ENCODE measurements at places on chromosomes 7 and 10.

GRCh38 chr7:130960208-130960988 is 226.4 kb upstream of the KLF14 start:
- no peak for DNase-seq

- no peak for DNase-seq
Observed at GRCh38 chr7:112298543-112299100, 92.1 kb downstream of the ZNF277 start.

DNA sequence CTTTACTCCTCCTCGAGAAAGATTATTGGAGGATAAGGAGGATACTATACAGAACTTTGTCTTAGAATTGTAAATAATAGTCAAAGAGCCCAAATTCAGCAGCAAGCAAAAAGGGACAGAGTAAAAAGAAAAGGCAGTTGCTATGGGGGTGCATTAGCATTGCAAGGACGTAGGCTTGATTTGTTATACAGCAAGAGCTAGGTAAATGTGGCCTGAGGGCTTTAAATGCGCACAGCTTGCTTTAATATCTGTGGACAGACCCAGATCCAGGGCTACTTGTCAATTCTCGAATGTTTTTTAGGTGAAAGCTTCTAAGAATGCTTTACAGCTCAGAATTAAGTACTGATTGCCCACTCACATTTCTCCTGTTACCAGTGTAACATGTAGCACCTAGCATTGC is 58.5 kb downstream of the CELF2 start:
- DNase-seq, result no peak

GRCh38 chr10:114470956-114471905 is 66.9 kb upstream of the AFAP1L2 start:
- DNase-seq, result peak; percentile 74

GRCh38 chr7:34296663-34297062 is 361.4 kb upstream of the NPSR1 start:
- DNase-seq, result no peak

DNA sequence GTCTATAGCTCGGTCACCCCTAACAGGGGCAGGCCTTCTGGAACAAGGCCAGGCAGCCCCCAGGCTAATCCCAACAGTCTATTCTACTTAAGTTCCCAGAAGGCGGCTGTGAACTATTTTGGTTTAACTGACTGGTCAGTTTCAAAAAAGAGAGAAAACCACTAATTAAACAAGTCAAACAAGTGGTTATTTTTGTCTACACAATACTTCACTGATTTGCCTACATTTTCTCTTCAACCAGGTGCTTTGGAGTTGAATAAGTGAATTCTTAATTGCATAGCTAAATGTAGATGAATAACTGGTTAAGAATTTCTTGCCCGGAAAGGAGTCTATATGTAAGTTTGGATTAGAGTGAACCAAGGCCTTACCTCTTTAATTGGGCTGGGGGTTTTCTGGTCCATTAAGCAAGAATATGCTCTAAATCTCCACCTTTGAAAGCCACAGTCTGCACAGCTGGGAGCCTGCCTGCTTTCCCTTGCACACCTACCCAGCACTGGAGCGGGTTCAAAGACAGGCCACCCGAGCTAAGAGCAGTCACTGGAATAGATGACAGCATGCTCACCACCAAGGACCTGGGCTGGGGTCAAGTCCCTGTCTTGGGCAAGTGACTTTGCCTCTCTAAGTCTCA is 70.4 kb downstream of the TBXAS1 start:
- DNase-seq, result no peak

GRCh38 chr10:132401401-132402118 is 4.6 kb downstream of the PWWP2B start:
- DNase-seq, result peak; percentile 39

GRCh38 chr7:154767142-154767541 is 235.8 kb downstream of the PAXIP1 start:
- no peak for DNase-seq

DNA sequence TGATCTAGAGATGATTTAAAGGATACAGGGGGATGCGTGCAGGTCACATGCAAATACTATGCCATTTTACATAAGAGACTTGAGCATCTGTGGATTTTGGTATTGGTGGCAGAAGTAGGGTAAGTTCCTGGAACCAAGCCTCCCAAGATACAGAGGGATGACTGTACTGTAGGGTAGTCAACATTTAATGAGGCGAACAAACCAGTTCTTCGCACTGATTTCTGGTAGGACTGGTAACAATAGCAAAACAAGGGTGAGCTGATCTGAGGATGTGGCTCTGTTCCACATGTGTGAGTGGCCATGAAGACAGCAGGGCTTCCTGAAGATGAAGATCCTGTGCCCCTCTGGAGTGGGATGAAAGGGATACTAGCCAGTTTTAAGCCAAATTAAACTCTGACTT is 36.3 kb downstream of the MKX start:
- no peak for DNase-seq

GRCh38 chr7:82443547-82444219 is at the start of gene CACNA2D1:
TSS of gene CACNA2D1 (minus strand) at chr7:82443777.
- peak; percentile 86 for DNase-seq

- DNase-seq, result no peak
Observed at GRCh38 chr10:11145495-11145855, 127.8 kb downstream of the CELF2 start.

DNA sequence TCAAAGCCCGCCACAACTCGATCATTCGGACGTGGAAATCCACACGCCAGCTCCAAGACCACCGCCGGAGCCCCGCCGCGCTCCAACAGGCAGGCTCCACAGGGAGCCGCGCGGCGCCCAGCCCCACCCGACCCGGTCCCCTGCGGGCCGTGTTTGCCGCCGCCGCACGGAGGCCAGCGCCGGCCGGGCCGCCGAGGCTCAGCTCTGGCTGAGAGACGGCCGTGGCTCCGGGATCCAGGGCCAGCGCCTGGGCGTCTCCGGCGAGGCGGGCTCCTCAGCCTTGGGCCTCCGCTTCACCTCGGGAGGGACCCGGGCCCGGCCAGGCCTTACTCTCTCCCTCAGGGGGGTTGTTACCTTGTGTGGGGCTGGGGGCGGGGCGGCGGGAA is 333 bp downstream of the SMNDC1 start:
- no peak for DNase-seq

DNA sequence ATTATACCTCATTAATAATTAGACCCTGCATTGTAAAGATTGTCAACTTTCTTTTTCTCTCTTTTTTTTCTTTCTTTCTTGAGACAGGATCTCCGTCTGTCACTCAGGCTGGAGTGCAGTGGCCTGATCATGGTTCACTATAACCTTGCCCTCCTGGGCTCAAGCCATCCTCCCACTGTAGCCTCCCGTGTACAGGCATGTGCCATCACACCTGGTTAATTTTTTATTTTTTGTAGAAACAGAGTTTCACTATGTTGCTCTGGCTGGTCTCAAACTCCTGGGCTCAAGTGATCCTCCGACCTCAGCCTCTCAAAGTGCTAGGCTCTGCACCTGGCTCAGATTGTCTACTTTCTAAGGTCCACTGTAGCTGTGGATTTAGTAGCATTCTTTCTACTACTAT is 50.7 kb downstream of the MDFIC start:
- DNase-seq, result no peak

DNA sequence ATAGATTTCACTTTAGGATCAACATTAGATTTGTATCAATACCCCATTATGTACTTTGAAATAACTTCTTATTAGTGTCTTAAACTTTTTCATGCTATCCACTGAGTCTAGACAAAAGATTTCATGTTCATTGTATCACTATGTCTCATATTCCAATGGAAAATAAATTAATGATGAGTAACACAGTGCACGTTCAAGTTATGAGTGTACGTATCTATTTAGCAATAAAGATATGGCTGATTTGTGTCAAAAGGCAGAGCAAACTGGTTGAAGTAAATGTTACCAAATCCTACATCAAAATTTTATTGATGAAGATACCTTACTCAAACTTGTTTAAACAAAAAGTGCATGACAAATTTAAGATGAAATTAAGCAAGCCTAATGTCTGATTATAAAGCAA is 102.4 kb downstream of the SEMA3E start:
- DNase-seq, result no peak

DNA sequence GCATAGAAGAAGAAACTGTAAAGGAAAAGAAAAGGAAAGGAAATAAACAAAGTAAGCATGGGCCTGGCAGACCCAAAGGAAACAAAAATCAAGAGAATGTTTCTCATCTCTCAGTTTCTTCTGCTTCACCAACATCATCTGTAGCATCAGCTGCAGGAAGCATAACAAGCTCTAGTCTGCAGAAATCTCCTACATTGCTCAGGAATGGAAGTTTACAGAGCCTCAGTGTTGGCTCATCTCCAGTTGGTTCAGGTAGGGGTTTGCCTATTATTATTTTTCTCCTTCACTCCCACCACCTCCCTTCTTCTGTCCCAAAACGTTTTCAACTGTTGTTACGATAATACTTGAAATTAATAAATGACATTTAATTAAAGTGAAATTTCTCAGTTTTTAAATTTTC is 139.6 kb downstream of the MLLT10 start:
- DNase-seq, result no peak

Measured in H7 (cell line).